ENCODE measurements at places on chromosomes 4 and X.

DNA sequence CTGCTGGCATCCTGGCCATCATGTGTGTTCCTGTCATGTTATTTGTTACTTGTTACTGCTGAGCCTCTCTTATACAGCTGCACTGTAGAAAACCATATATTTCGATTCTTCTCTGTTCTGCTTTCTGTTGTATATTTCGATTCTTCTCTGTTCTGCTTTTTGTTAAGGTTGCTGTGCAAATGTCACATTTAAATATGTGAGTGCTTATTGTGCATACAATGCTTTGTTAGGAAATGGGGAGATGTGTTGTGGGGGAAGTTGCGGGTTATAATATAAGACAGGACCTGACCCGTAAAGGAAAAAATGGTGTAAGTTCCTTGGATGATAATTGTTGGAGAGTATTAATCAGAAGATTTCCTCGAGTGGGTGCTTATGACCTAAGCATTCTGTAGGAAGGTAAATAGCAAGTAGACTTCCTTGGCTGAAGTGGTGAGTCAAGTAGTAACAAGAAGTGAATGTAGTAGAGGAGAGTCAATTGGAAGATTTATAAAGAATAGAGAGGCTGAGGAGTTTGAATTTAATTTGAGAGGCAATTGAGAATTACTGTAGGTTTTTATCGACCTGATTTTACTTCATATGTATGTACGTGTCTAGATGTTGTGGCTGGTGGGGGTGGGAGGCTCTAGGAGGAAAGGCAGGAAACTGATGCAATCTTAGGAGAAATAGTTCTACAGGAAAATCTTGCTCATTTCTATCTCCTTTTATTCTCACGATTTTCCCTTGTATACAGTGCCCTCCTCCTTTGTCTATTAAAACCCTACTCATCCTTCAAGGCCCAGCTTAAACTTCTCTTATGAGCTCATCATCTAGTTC lies 8.5 kb downstream of the OGT start:
- DNase-seq, result peak; percentile 43

GRCh38 chr4:9691238-9692065 lies 90.0 kb upstream of the DRD5 start:
- DNase-seq, result peak; percentile 65

DNA sequence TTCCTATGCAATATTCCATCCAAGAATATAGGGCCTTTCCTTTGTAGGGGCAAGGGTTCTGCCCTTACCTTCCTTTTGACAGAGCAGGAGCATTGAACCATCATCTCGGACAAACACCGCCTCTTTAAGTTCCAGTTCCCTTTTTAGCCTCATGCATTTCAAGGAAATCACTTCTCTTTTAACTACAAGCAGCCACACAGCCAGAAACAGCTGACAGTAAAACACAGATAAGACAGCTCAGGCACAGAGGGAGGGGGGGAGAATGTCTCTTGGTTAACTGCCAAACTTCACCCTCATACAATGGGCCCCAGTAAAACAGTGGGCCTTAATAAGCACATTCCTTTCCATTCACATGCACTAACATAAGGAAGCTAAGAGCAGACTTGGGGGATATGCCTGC lies 648.3 kb downstream of the GABRG1 start:
- DNase-seq, result no peak

DNA sequence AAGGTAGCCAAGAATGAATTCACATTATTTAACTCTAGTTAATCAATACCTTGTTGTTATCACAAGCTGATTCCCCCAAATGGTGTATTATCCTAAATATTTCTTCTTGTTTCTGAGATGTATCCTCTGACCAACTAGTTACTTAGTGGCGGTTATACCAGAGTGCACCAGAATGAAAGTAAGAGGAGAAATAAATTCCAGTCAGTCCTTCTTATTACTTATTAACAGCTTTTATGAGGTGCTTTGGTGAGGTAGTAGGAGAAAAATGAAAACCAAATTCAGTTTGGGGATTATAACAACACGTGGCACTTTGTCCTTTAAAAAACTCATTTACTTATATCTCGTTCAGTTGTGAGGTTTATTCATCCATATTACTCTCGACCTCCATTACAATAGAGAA lies 101.9 kb downstream of the AMMECR1 start:
- DNase-seq, result no peak

DNA sequence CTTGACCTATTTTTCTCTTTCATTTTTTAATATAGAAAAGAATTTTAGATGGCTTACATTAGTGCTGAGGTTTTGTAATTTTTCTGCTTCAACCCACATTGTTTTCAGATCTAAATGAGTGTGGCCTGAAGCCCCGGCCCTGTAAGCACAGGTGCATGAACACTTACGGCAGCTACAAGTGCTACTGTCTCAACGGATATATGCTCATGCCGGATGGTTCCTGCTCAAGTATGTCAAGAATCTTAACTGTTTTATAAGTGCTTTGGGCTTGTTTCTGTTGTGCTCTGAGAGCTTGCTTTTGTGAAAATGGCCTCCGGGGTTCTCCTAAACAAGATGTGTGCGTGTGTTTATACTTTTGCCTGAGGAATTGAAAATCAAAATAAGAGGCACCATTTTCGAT lies 41.6 kb downstream of the NPNT start:
- DNase-seq, result no peak

DNA sequence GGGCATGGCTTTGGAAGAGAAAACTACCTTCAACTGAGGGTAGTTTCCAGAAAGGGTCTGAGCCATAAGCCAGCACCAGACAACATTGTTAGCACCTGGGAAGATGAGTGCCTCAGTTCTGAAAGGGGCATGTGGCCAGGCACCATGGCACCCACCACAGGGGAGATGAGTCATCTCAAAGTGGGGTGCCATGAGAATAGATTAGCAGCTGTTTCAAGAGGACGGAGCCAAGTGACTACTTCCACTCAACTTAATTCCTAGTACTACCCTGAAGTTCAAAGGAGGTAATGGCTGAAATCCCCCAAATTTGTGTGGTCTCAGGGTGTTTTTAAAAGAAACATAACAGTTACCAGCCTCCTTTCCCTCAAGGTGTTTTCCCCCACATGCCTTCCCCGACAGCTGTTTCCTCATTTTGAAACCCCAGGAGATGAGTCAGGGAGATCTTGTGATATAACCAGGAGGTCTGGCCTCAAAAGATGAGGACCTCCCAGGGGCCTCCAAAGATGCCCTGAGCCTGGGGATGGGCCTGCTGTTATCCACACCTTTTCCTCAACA lies 27.8 kb upstream of the FTHL17 start:
- DNase-seq, result no peak

DNA sequence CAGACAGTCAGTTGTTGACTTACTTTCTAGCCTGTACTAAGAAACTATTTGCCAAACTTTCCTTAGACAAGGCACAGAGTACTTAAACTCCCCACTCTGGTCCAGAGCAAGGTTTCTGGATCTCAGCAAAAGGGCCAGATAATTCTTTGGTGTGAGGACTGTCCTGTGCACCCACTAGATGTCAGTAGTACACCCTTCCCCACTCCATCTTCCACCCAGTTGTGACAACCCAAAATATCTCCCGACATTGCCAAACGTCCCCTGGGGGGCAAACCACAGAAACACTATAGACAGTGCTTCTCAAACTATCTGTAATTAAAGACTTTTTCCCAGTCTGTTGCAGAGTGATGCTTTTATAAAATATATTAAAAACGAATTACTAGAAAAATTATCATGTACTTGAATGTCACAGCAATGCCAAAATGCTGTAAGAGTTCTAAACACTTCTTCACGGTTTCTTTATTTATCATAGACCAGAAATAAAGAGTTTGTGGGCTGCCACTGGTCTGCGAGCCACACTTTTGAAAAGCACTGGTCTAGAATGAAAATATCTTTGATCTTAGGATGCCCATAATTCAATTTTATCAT lies 203.5 kb downstream of the PRDM5 start:
- no peak for DNase-seq

- DNase-seq, result no peak
Measured at GRCh38 chrX:70007946-70008345, 41.8 kb downstream of the AWAT2 start.

DNA sequence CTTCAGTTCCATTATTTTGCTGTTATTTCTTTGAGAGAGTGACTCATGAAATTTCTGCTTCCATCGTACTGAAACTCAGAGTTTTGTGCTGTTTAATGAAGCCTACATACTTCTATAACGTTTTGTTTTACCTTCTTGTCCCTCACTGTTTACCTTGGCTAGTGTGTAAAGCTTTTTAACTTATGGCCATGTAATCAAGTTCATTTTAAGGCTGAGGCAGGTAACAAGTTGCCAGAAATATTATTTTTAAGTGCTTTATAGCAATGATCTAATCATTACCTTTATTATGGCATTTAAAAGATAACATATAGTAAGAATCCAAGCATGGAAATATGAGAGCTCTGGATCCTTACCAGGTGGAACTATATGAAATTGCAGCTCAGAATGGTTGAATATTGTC lies 102.3 kb upstream of the FAT1 start:
- no peak for DNase-seq

DNA sequence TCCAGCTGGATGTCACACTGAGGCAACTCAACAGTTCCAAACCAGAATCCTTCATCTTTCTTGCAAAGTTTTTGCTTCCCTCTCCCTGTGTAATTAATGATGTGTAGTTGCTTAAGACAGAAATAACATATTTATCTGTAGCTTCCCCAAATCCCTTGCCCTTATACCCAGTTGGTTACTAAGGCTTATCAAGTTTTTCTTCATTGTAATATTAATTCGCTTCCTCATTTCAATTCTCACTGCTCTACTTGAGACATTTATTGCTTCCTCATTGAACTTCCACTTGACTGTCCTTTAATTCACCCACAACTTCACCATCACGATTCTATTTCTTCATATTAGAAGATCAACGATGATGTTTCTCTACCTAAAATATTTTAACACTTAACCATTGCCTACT lies 386.6 kb upstream of the CPEB2 start:
- no peak for DNase-seq

DNA sequence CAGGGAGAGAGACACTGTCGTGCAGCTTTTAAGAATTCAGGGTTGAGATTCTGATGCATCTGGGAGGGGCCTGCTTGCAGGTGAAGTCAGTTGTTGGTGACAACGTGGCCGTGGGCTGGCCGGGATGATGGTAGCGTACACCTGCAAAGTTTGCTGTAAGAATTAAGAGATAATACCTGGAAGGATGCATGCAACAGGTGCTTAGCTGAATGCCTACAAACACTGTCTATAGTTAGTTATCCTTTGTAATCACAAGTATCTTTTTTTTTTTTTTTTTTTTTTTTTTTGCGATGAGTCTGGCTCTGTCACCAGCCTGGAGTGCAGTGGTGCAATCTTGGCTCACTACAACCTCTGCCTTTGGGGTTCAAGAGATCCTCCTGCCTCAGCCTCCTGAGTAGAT lies 259.6 kb downstream of the ASMT start:
- no peak for DNase-seq

DNA sequence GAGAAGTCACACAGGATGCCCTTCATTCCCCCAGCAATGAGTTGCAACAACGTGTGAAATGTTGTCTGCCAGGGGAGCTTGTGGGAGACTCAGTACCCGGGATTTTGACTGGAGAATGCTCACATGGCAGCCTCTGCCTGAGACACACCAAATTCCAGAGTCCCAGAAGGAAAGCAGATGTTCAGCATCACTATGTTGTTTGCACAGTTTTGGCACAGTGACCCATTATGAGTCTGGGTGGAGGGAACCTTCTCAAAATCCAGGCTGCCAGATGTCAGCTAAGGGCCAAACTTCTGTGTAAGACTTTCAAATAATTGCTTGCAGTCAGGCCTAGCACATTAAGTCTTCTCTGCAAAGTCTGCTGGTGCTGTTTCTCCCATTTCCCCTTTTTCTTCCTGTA lies 1029.7 kb upstream of the TENM3 start:
- DNase-seq, result no peak

All from DMS79 (cell line).